ENCODE measurements at places on chromosomes 4 and X. TPM values are rescaled to one million over a fixed set of nuclear protein-coding genes. Genes with fewer than 3 reads are reported as not detected.

DNA sequence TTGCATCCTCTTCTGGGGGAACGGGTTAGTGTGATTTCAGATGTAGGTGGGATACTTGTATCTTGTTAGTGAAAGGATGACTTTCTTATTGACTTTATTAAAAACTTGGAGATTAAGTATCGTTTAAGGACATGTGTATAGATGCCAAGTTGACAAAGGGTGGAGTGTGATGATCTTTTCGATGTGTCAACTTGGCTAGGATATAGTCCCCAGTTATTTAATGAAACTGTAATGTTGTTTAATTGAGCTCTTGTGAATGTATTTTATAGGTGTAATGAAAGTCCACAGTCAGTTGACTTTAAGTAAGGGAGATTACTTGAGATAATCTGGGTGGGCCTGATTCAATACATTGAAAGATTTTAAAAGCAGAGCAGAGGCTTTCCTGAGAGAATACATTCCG lies 127.0 kb downstream of the AASDH start:
- no peak for DNase-seq

The DCLK2 gene
- 4.1 TPM for total RNA-seq

DNA sequence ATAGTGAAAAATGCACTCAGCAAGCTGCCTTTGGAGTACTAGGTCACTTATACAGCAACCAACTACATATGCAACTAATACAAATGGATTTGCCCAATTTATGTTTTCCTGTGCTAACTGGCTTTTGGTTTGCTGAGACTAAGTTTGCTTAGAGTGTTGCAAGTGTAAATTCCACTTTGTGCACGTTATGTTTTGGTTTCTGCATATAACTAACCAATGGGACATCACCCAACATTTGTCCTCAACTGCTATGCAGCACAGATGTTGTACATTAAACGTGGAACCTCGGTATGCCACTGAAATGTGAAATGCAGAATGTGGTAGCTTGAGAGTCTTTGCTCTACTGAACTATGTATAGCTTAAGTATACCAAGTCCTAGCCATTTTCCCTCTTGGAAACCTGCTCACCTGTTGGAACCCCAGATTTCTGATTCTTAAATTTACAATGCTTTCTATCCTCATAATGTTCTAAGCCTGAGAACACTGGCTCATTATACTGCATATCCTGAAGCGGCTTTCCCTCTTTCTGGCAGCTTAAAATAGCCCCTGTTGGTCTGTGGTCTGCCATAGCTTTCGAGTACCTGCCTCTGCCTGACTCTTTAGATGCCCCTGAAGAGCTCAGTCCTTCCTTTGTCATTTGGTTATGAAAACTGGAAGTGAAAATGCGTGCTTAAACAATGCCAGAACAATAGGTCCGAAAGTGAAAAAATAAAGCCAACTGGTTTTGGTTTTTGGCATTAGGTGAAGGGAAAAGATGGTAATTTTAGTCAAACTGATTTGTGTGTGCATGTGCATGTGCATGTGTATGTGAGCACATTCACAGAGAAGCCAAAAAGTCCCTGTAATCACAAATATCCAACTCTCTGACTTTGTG lies 158.0 kb downstream of the SH2D1A start:
- no peak for DNase-seq

- no peak for DNase-seq
Observed at GRCh38 chr4:141132072-141132708, 1.1 kb downstream of the RNF150 start.

The HSD17B13 gene
- 0.49 TPM for total RNA-seq

All from RPMI7951 (cell line).